ENCODE measurements at places on chromosomes 2 and 18. TPM values are rescaled to one million over a fixed set of nuclear protein-coding genes. Genes with fewer than 3 reads are reported as not detected.
A peak's percentile ranks its signal among the peaks of the same experiment; 100 is the strongest.

DNA sequence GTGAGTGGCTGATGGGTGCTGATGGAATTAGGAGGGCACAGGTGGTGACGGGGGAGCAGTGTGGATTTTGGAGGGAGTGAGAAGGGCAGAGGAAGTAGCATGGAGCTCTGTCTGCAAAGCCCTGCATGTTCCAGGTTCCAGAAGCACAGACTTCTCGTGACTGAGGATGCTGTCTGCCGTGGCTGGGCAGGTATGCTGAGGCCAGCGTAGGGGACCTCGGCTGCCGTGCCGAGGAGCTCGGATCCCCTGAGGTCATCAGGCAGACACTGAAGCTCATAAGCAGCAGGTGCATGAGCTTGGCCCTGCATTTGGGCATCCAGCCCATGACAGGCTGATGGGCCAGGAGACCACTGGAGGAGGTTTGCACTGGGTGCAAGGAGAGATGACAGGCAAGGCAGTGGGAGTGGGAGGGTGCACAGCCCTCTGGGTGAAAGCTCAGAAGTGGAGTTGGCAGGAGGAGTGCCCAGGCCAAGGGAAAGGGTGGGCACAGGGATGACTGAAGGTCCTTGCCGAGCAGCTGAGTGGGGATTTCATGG is 215.3 kb downstream of the SH3RF3 start:
- peaks cover 25% of the 10 kb centered on the region for H3K4me1 ChIP-seq
- no peaks in the 10 kb centered on the region for H3K27me3 ChIP-seq
- no peak for DNase-seq

GRCh38 chr2:40371525-40372282 is 80.2 kb downstream of the SLC8A1 start:
- H3K27me3 ChIP-seq = no peaks in the 10 kb centered on the region
- H3K27ac ChIP-seq = no peak overlapping the region
- no peaks in the 10 kb centered on the region for H3K36me3 ChIP-seq
- peak; percentile 30 for DNase-seq
- H3K4me3 ChIP-seq = no peak overlapping the region

GRCh38 chr2:167608487-167608886 is 638.9 kb downstream of the STK39 start:
- no peaks in the 10 kb centered on the region for H3K4me1 ChIP-seq
- no peak overlapping the region for H3K27ac ChIP-seq
- H3K27me3 ChIP-seq = no peaks in the 10 kb centered on the region
- no peak for DNase-seq

- H3K27me3 ChIP-seq = no peaks in the 10 kb centered on the region
- peak overlapping the region; percentile 17 for H3K27ac ChIP-seq
- no peak overlapping the region for H3K4me3 ChIP-seq
- no peak for DNase-seq
- no peaks in the 10 kb centered on the region for H3K36me3 ChIP-seq
Measured at GRCh38 chr2:163527381-163527780, 208.4 kb downstream of the FIGN start.

GRCh38 chr2:124698979-124699565 is 674.0 kb downstream of the CNTNAP5 start:
- no peak for DNase-seq
- no peak overlapping the region for H3K27ac ChIP-seq
- no peak overlapping the region for H3K4me3 ChIP-seq
- H3K4me1 ChIP-seq = peaks cover 11% of the 10 kb centered on the region
- H3K27me3 ChIP-seq = no peaks in the 10 kb centered on the region
- H3K36me3 ChIP-seq = no peaks in the 10 kb centered on the region

The RSAD2 gene
- total RNA-seq = 0.09 TPM

The IL1R1 gene
- 5.2 TPM for total RNA-seq

The CD207 gene
- total RNA-seq = not detected

The DNAJC5G gene
- total RNA-seq = not detected

The SCRN3 gene
- total RNA-seq = 27.3 TPM

The HOXD4 gene
- not detected for total RNA-seq

The PLEK gene
- total RNA-seq = not detected

The ADAM23 gene
- total RNA-seq = not detected

The TTC27 gene
- total RNA-seq = 29.1 TPM

GRCh38 chr2:157746234-157746950 is 117.7 kb upstream of the ACVR1C start:
- no peaks in the 10 kb centered on the region for H3K27me3 ChIP-seq
- no peak overlapping the region for H3K4me3 ChIP-seq
- H3K27ac ChIP-seq = no peak overlapping the region
- peaks cover 17% of the 10 kb centered on the region for H3K4me1 ChIP-seq
- peaks cover 15% of the 10 kb centered on the region for H3K36me3 ChIP-seq

The MROH2A gene
- total RNA-seq = not detected

DNA sequence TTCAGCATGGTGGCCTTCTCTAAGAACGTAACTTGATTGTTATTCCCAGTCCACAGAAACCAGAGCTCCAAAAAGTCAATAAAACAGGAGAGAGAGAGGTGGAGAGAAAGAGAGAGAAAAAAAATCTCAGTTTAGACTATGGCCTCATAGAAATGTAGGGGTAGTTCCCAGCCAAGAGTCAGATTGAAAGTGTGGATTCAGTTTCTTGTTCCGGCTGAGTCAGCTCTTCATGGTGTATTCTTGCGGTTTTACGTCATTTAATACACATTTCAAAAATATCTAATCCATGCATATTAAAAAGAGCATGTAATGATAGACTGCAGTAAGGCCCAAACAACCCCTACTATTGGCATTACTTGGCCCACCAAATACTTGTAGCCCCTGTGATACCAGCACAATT is 303.9 kb downstream of the ETAA1 start:
- H3K27me3 ChIP-seq = no peaks in the 10 kb centered on the region
- H3K36me3 ChIP-seq = peaks cover 4% of the 10 kb centered on the region
- no peak overlapping the region for H3K4me3 ChIP-seq
- H3K4me1 ChIP-seq = no peaks in the 10 kb centered on the region
- DNase-seq = no peak

DNA sequence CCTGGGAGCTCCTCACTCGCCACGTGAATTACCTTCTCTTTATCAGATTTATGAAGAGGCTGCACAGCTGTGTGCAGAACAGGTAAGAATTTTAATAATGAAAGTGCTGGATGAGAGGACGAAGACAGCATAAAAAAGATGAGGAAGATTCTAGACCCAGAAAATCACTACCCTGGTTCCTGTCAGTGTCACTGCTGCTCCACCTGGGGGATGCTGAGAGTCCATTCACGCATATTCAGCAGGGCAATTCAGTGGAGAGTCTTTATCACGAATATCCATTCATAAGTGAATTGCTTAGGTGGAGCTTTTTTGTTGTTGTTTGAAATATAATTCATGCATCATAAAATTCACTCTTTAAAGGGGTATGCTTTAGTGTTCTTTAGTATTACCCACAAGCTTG is 52.0 kb downstream of the MRPL33 start:
- peaks cover 3% of the 10 kb centered on the region for H3K36me3 ChIP-seq
- H3K27me3 ChIP-seq = no peaks in the 10 kb centered on the region
- no peak for DNase-seq
- no peak overlapping the region for H3K4me3 ChIP-seq

GRCh38 chr2:18753722-18754121 is 164.4 kb upstream of the NT5C1B start:
- peaks cover 6% of the 10 kb centered on the region for H3K36me3 ChIP-seq
- H3K27me3 ChIP-seq = no peaks in the 10 kb centered on the region
- H3K27ac ChIP-seq = no peak overlapping the region
- peaks cover 9% of the 10 kb centered on the region for H3K4me1 ChIP-seq
- DNase-seq = no peak

DNA sequence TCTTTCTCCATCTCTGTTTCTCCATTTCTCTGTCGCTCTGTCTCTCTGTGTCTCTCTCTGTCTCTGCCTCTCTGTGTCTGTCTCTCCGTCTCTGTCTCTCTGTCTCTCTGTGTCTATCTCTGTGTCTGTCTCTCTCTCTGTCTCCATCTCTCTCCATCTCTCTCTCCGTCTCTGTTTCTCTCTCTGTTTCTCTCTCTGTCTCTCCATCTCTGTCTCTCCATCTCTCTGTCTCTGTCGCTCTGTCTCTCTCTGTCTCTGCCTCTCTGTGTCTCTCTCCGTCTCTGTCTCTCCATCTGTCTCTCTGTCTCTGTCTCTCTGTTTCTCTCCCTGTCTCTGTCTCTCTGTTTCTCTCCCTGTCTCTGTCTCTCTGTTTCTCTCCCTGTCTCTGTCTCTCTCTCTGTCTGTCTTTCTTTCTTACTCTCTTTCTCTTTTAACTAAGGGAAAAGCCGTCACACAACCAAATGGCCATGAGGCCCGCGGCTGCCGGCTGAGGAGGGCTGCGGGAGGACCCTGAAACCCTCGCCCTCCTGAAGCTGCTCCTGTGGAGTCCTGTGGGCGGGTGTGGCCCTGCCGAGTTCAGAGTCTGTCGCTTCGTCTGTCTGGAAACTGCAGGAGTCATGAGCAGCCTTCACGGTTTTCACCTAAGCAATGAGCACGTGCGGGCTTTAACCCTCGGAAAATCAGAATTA is 29.3 kb downstream of the NFATC1 start:
- peaks cover 11% of the 10 kb centered on the region for H3K4me1 ChIP-seq
- peaks cover 14% of the 10 kb centered on the region for H3K36me3 ChIP-seq
- H3K27ac ChIP-seq = peak overlapping the region; percentile 72
- no peak for DNase-seq
- no peaks in the 10 kb centered on the region for H3K27me3 ChIP-seq

DNA sequence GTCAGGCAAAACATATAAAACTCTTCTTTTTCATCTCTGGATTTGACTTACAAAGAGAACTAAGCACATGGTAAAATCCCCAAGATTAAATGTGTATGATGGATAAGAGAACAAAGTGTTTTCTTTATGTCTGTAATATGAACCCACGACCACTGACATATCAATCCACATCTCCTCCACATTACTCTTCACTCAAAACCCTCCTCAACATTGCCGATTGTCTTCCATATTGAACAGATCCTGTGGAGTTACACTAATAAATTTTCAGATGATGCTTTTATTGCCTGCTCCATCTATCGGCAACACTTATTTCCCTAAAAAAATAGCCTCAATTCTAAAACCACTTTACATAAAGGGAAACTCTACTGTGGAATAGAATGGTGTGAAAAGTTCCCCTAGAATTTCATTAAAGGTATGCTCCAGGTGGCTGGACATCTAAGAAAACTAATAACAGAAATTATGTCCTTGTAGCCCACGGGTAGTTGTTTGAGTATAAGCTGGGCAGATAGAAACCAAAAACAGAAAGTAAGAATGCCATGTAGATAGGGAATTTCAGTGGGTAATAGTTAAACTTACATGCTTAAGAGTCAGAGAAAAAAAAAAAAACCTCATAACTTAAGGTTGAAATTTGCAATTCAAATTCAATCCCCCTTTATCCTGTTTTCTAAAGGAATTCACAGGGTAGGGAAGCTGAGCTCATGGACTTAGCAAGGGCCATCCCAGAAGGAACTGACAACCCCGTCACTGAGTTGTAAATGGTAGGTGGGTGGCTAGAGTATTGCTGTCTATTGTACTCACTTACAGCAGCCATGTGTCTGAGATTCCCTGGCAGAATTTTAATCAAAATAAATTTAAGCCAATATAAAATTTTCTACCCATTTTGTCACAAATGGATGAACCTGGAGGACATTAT is 305.4 kb upstream of the LYPD1 start:
- no peak overlapping the region for H3K4me3 ChIP-seq
- no peak overlapping the region for H3K27ac ChIP-seq
- no peaks in the 10 kb centered on the region for H3K36me3 ChIP-seq
- no peak for DNase-seq

The MBP gene
- total RNA-seq = 31.6 TPM

GRCh38 chr2:187307606-187308005 is 140.4 kb downstream of the CALCRL start:
- H3K4me1 ChIP-seq = peaks cover 3% of the 10 kb centered on the region
- H3K27ac ChIP-seq = no peak overlapping the region
- H3K27me3 ChIP-seq = no peaks in the 10 kb centered on the region

The MAT2A gene
- total RNA-seq = 348 TPM

DNA sequence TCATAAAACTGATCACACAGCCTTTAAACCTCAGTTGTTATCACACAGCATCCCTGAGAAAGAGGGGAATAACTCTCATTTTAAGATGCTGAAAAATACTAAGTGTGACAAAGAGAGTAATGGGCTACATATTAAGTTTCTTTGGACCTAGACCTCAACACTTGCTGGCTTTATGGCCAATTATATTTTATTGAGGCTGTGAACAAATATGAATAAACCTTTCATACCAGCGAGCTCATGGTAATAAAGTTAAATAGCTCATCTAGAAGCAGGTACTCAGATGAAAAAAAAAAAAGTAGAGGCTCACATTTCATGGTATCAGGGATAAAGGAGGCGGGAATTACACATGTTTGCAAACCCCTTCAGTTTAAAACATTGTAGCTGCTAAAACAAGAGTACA is 75.7 kb downstream of the DOCK10 start:
- no peaks in the 10 kb centered on the region for H3K36me3 ChIP-seq
- H3K27me3 ChIP-seq = no peaks in the 10 kb centered on the region
- no peaks in the 10 kb centered on the region for H3K4me1 ChIP-seq
- DNase-seq = no peak
- no peak overlapping the region for H3K4me3 ChIP-seq
- H3K27ac ChIP-seq = no peak overlapping the region

DNA sequence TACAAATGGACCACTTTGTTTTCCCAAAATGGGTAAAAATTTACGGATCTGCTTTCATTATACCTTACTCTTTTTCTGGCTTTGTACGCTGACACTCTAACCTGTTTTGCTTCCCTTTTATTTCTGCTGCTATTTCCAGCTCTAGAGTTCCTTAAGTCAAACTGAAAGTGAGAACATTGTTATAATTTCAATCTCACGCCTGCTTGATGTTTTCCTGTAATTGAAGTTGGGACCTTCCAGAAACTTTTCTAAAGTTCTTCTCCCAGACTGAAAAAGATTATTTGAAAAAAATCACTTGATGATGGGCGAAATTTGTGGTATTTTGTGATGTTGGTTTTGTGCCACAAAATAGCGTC is 1.8 kb downstream of the GLS start:
- peak overlapping the region; percentile 82 for H3K27ac ChIP-seq
- no peak for DNase-seq
- H3K4me1 ChIP-seq = peaks cover 11% of the 10 kb centered on the region

The MAP3K19 gene
- total RNA-seq = not detected

The OR6B2 gene
- not detected for total RNA-seq

DNA sequence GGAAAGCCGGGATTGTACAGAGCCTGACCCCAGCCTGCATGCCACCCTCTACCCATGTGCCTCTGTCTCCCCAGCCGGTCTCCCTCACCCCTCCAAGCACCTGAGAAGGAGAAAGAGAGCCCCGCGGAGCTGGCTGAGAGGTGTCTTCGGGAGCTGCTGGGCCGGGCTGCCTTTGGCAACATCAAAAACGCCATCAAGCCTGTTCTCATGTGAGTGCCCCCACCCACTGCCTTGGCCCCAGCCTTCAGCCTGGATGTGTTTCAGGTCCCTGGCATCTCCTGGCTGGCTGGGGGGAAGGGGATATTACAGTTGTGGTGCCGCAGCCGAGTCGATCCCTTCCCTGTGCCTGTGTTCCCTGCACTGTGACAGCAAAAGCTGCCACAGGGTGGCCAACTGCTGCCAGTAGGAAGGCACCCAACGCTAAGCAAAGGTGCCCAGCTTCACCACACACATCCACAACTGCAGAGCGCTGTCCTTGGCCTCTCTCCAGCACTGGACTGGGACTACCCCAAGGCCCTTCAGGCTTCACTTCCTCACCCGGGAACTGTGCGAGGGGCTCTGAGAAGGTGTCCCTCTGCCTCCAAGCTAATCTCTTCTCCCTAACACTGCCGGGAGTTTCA is 38.4 kb downstream of the POMC start:
- H3K4me3 ChIP-seq = no peak overlapping the region
- peaks cover 50% of the 10 kb centered on the region for H3K27me3 ChIP-seq
- DNase-seq = no peak
- H3K36me3 ChIP-seq = no peaks in the 10 kb centered on the region

GRCh38 chr18:52829876-52830405 is 489.9 kb downstream of the DCC start:
- no peak overlapping the region for H3K27ac ChIP-seq
- H3K4me3 ChIP-seq = no peak overlapping the region
- no peaks in the 10 kb centered on the region for H3K27me3 ChIP-seq
- H3K36me3 ChIP-seq = no peaks in the 10 kb centered on the region
